Activated naive CD8-positive, alpha-beta T cell treated with anti-CD3 and anti-CD28 coated beads, Interleukin-2, amount 50 U/mL, for 24 hours (primary cell): ENCODE measurements at places on chromosomes 12 and 14.

DNA sequence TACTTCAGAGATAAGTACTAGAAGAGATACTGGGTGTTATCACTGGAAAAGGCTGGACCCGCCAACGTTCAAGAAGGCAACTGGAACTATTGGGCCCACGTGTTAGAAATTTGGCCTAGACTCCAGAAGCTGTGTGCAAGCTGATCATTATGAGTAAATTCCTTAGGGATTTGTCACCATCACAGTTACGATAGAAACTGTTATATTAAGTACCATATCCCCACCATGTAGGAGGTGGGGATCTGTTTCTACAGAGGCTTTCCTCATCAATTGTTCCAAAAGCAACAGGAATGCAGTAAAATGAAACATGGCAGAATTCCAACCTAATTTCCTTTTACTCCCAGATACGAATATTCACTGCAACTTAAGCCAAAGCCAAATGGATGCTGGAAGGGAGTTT lies 170.7 kb downstream of the NOVA1 start:
- DNase-seq: no peak
- H3K36me3 ChIP-seq: no peaks in the 10 kb centered on the region
- H3K4me3 ChIP-seq: no peak overlapping the region
- H3K4me1 ChIP-seq: no peaks in the 10 kb centered on the region

- H3K4me3 ChIP-seq: no peak overlapping the region
- H3K27me3 ChIP-seq: no peaks in the 10 kb centered on the region
Measured at GRCh38 chr14:63632932-63633514, 8.6 kb downstream of the WDR89 start.

DNA sequence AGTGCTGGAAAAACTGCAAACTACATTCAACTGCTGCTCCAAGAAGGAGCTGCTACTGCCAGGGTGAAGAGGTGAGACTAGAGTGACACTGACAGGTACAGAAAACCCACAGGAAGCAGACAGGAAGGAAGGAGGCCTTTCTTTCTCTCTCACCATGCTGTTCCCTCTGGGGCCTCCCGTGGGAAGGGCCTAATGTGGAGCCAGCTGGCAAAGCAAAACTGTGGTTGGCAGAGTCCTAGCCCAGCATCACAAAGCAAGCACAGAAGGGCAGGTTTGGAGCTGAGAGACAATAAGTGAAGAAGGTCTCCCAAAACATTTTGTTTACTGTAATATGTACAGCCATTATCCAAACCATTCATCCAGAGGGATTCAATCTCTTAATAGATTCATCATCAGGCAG lies 122.5 kb upstream of the MAX start:
- DNase-seq: no peak
- no peaks in the 10 kb centered on the region for H3K36me3 ChIP-seq
- peaks cover 58% of the 10 kb centered on the region for H3K4me1 ChIP-seq
- peaks cover 2% of the 10 kb centered on the region for H3K27me3 ChIP-seq
- no peak overlapping the region for H3K4me3 ChIP-seq

- no peak overlapping the region for H3K4me3 ChIP-seq
- DNase-seq: no peak
Measured at GRCh38 chr14:49550286-49551184, 35.6 kb downstream of the RPS29 start.

GRCh38 chr12:107328442-107329133 lies 235.2 kb upstream of the CRY1 start:
- no peak overlapping the region for H3K4me3 ChIP-seq
- peaks cover 85% of the 10 kb centered on the region for H3K4me1 ChIP-seq
- peak overlapping the region; percentile 79 for H3K27ac ChIP-seq
- no peaks in the 10 kb centered on the region for H3K27me3 ChIP-seq
- DNase-seq: peak; percentile 68
